ENCODE measurements at places on chromosomes 3 and 15.
A peak's percentile ranks its signal among the peaks of the same experiment; 100 is the strongest.

- no peak for DNase-seq
Observed at GRCh38 chr15:40238532-40239403, at the start of gene PAK6. Gene PAK6 (plus strand): TSS chr15:40239063. CDS start chr15:40264786, 25,723 bp downstream.

DNA sequence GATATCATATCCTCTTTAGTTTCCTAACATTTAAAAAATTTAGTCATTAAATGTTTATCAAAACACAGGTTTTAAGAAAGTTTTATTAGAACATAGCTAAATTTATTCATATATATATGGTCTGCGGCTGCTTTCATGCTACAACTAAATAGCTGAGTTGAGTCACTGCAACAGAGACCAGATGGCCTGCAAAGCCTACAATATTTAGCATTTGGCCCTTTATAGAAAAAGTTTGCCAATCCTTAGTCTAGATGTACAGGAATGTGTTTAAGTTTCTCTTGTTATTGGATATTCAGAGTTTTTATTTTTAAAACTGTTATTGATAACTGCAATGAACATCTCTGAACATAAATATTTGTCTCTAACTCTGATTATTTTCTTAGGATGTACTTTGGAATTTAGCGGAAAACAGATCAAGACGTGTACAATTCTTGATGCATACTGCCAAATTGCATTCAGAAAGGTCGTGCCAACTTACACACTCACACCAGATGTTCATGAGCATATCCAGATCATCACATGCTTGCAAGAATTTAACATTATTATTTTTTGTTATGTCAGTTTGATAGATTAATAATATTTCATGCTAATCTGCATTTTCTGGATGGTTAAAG, 157.9 kb downstream of the STAC start:
- no peak for DNase-seq

DNA sequence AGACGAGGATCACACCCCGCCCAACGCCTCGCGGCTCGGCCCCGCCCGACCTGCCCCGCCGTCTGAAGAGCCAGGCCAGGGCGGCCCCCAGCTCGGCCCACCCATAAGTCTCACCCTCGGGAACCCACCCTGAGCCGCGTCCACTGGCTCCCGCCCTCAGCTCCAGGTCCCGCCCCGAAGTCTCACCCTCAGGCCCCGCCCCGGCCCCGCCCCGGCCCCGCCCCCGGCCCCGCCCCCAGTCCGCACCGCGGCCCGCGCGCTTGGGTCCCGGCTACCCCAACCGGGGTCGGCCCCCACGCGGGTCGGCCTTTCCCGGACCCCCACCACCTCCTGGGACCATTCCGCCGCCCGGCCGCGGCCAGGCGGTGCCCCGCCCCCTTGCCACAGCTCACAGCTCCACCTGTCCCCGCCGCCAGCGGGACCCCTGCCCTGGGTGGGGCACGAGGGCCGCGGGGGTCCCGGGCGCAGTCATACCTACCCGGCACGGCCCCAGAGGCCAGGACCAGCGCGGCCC, 489 bp downstream of the CSPG5 start:
- no peak for DNase-seq

DNA sequence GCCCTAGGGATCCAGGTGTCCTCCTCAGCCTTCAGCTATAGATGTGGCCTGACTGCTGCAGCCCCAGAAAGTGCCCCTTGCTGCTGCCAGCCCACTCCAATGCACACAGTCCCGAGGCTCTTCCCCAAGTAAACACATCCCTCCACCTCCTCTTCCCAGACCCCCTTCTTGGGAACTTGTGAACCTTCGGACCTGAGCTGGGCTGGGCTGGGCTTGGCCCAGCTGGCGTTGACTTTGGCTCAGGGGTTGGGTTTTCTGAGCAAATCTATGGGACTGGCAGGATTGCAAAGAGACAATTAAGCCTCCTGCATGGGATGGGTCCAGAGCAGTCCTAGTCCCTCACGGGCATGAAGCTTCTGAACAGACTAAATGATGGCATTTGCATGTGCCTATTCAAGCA, 14.7 kb downstream of the VIPR1 start:
- DNase-seq = no peak

GRCh38 chr3:82940124-82940523, 1178.7 kb upstream of the GBE1 start:
- no peak for DNase-seq

- no peak for DNase-seq
Observed at GRCh38 chr3:110741891-110742290, 329.7 kb upstream of the NECTIN3 start.

- no peak for DNase-seq
Observed at GRCh38 chr15:31255176-31255510, 71.5 kb upstream of the KLF13 start.

DNA sequence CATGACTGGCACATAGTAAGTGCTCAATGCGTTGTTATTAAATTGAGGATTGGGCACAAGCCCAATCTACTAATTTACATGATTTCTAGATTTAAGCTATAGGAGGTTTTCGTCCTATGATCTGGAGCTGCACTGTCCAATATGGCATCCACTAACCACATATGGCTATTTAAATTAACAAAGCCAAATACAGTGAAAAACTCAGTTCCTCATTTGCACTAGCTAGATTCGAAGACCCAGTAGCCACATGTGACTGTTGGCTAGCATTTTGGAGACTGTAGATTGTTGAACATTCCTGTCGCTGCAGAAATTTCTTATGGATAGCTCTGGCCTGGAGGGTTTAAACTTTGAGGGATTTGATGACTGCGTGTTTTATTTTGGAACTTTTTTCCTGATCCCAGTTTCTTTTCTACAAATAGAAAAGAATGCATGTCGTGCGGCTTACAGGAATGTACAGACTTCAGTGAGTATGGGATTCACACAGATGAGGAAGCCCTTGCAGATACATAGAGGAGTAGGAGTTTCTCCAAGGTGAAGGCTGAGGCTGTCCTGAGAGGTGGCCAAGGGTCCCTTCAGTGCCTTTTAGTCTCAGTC, 82.8 kb downstream of the SLCO3A1 start:
- DNase-seq = no peak

- DNase-seq = no peak
Observed at GRCh38 chr15:73630921-73631362, 2.2 kb downstream of the NPTN start.

DNA sequence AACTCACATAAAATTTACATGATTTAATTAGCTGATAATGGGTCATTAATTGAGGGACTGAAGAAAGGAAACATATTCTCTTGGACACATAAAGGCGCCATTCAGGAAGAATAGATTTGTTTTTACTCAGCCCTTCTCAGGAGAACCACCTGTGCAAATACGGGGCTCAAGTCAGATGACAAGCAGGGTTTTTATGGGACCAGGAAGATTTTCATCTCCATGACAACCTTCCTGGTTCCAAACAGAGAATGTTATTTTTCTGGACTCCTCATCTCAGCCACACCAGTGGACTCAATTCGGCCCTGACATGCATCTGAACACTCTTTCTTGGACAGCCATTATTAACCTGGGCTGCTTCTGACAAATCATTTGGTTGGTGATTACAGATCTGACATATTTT, 120.5 kb downstream of the PDZRN3 start:
- no peak for DNase-seq

- DNase-seq = no peak
Observed at GRCh38 chr3:101181801-101182200, 138.6 kb downstream of the IMPG2 start.

DNA sequence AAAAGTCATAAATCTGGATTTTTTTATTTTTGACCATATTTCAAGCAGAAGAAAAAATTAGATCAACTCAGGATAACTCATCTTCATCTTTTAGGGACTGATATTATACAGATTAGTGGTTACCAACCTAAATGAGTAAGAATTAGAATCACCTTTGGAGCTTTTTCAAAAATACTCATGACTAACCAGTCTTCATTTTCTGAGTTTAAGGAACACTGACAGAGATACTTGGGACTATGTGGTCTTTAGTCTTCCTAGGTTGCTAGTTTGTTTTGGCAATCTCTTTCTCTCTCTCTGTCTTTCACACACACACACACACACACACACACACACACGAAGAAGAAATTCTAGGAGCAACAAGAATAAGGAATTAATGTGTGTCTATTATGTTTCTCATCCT, 50.1 kb downstream of the TMOD3 start:
- DNase-seq = no peak

GRCh38 chr3:127034990-127035652, 52.2 kb downstream of the PLXNA1 start:
- DNase-seq = no peak

- DNase-seq = no peak
Observed at GRCh38 chr15:68654786-68655560, 76.2 kb downstream of the CORO2B start.

GRCh38 chr15:62809115-62809967, 233.2 kb upstream of the TPM1 start:
- no peak for DNase-seq

DNA sequence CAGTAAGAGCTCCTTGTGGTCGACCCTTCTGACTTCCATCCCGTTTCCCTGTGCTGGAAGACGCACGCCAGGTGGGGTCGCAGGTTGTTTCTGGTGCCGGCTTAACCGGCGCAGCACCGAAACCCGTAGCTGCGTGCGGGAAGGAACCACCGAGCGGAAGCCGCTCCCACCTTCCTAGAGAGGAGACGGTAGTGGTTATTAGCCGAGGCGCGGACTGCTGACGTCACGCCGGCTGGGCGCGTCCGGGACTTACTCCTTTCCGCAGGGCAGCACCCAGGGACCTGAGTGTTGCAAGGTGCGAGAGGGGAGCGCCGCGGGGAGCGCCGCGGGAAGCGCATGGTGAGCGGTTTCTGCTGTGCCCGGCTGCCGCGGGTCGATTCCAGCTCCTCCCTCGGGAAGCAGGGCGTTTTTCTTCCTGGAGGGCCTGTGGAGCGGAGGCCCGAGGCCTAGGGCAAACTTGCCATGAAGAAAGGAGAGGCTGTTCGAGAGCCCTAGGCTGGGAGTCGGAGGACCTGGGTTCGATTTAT, at the start of gene ZNF501:
Gene ZNF501, plus strand, starts transcription at position 252 of the 527 bp plus-strand sequence. CDS start 4,787 bp downstream, outside the sequence.
- peak; percentile 74 for DNase-seq

GRCh38 chr15:29522373-29523276, 253.0 kb upstream of the NSMCE3 start:
- DNase-seq = no peak

GRCh38 chr3:57043518-57043917, 16.9 kb upstream of the SPATA12 start:
- no peak for DNase-seq

DNA sequence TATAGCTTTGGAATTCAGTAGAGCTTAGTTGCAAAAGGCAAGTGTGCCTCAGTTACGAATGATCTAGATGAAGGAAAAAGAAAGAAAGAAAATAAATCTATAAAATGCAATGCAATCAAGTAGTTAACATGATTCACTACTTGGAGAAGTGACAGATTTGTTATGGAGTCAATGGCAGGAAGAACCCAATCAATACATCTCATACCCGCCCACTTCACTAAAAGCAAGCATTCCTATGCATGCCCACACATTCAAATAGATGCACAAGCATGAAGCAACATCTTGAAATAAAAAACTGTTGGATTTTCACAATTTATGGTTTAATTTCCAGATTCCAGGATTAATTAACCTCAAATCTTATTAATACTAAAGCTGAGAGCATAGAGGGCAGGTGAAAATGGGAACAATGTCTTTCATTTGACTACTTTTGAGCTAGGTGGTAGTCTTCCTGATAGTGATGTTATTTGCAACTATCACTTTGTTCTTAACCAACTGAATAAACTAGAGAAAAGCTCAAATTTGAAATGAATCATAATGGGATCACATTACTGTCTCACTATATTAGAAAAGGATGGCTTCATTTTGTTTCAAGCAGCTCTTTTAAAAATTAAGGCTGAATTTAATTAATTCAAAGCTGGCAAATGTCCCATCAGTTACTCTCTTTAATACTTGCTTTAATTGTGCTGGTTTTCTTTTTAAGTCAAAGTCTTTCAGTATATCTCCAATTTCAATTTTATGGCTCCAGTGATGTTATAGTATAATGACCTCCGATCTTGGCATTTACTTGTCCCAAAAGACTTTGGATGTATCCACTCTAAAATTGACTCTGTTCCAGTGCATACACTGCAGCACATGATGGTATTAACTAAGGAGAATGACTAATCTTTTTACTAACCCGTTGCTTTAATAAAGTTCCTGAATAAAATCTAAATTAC, 46.7 kb upstream of the CCDC50 start:
- DNase-seq = no peak

- DNase-seq = no peak
Observed at GRCh38 chr3:63964681-63965485, 52.7 kb upstream of the SCAANT1 start.

DNA sequence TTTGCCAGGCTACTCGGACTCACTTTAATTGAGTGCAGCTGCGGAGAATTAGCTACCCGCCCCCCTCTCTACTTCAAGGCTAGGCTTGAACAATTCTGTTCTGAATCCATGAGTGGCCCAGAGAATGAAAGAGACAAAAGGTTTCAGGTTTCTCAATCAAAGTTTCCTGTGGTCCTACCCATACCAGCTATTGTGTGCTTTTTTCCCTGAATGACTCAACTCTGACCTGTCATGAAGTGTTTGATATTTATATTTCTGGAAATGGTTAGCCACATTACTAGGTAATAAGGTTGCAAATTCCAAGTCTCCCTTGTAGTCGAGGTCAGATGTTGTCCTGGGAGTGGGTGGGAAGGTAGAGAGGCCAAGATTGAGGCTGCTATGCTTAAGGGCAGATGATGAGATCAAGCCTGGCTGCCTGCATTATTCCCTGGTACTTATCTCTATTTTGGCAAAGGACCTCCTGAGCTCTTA, 392.7 kb upstream of the TBL1XR1 start:
- DNase-seq = no peak

- no peak for DNase-seq
Observed at GRCh38 chr3:21484828-21485144, 266.2 kb downstream of the ZNF385D start.

GRCh38 chr3:116453666-116454346, 8.5 kb upstream of the LSAMP start:
- no peak for DNase-seq

DNA sequence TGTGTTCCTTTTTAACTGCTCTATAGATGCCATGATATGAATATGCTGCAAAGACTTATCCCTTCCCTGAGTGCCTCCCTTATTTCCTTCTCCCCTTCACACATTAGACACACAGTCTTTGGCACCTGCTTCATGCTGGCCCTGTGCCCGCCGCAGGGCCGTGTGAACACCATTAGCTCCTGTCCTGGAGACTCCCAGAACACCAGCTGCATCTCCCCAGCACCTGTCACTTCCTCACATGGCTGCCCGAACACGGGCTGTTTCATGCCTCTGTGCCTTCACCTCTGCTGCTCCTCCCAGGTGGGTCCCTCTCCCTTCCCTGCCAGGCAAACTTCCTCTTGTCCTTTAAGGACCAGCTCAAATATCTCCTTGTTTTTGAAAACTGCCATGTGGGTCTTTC, 40.5 kb upstream of the SEC13 start:
- no peak for DNase-seq

GRCh38 chr3:143676021-143676420, 172.2 kb downstream of the SLC9A9 start:
- DNase-seq = no peak

GRCh38 chr3:138374573-138375134, 26.3 kb downstream of the MRAS start:
- DNase-seq = no peak

GRCh38 chr3:117441851-117442250, 732.3 kb downstream of the TUSC7 start:
- no peak for DNase-seq

GRCh38 chr3:38022301-38022700, 7.1 kb downstream of the PLCD1 start:
- DNase-seq = no peak

- no peak for DNase-seq
Observed at GRCh38 chr15:92808598-92809063, 91.5 kb upstream of the CHD2 start.

- DNase-seq = no peak
Observed at GRCh38 chr3:140288595-140288994, 353.6 kb downstream of the CLSTN2 start.

GRCh38 chr3:127084401-127084990, 101.6 kb downstream of the PLXNA1 start:
- DNase-seq = no peak

- DNase-seq = no peak
Observed at GRCh38 chr15:63057468-63058345, 15.2 kb downstream of the TPM1 start.
